ENCODE measurements at places on chromosomes 6 and 20.

DNA sequence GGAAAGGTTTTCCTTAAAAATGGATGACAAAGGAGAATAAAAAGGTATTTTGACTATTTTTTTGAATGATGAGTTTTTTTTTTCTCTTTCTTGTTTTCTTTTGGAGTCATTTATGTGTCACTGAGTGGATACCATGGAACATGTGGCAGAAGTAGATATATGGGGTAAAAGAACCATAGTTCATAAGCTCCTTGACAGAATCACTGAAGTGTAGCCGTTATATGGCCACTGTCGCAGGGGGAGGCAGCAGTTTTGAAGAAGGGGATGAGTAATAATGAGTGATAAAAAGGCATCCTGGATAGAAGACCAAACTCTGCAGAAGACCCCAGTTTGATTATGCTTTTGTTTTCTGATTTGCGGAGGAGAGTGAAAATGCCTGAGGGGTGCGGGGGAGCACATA, 15.5 kb downstream of the PTPN1 start:
- no peak for DNase-seq

- no peak for DNase-seq
Measured at GRCh38 chr6:28413681-28414080, 14.1 kb upstream of the ZSCAN12 start.

- DNase-seq = no peak
Measured at GRCh38 chr6:55833284-55833683, 42.1 kb downstream of the BMP5 start.

- no peak for DNase-seq
Measured at GRCh38 chr20:59599941-59600340, 4.4 kb upstream of the PHACTR3 start.

DNA sequence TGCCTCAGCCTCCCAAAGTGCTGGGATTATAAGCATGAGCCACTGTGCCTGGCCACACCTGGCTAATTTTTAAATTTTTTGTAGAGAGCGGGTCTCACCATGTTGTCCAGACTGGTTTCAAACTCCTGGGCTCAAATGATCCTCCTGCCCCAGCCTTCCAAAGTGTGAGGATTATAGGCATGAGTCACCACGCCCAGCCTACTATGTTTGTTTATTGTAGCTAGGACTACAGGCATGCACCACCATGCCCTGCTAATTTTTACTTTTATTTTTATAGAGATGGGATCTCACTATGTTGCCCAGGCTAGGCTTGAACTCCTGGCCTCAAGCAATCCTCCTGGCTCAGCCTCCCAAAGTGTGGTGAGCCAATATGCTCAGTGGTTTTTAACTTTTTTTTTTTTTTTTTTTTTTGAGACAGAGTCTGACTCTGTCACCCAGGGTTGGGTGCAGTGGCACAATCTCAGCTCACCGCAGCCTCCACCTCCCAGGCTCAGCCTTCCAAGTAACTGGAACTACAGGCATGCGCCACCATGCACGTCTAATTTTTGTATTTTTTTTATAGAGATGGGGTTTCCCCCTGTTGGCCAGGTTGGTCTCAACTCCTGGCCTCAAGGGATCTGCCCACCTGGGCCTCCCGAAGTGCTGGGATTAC, 12.0 kb upstream of the DDX43 start:
- DNase-seq = no peak

GRCh38 chr6:142045380-142046278, 87.1 kb upstream of the GJE1 start:
- no peak for DNase-seq

DNA sequence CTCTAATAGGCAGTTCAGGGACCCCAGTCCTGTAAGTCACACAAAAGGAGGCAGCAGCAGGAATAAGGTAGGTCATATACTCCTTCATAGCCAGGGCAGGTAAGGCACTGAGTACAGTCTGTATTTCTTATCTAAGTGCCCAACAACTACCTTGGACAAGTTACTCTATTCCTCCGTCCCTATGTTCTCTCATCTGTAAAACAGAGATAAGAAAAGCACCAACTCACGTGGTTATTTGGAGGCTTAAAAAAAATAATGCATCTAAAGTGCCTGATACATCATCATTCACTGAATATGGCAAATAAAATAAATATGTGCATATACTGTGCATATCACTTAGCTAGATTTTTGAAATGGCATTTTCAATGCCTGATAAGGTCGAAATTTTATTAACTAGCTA, 298.1 kb upstream of the CDYL start:
- no peak for DNase-seq

GRCh38 chr6:150076196-150076893, 7.4 kb upstream of the ULBP3 start:
- no peak for DNase-seq

GRCh38 chr6:100899202-100899601, 18.1 kb upstream of the ASCC3 start:
- DNase-seq = no peak

- DNase-seq = no peak
Measured at GRCh38 chr20:38905375-38905774, 20.8 kb upstream of the FAM83D start.

- DNase-seq = no peak
Measured at GRCh38 chr20:11982289-11982954, 64.7 kb downstream of the BTBD3 start.

DNA sequence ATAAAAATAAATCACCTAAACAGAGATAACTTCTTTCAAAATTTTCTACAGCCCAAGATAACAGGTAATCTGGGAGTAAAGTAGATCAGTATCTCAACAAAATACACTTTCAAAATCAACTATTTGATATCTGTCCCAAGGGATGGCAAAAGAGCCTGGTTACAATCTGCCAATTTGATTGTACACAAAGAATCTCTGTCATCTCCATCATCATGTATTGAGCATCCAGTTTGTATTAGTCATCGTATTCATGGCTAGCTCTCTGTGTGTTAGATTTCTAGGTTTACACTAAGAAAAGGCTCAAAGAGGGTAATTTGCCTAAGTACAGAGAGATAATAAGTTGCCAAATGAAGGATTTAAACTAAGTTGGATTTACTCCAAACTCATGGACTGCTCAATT, 329.0 kb upstream of the NRSN1 start:
- no peak for DNase-seq

GRCh38 chr20:32387252-32387651, 29.1 kb downstream of the ASXL1 start:
- peak; percentile 96 for DNase-seq

DNA sequence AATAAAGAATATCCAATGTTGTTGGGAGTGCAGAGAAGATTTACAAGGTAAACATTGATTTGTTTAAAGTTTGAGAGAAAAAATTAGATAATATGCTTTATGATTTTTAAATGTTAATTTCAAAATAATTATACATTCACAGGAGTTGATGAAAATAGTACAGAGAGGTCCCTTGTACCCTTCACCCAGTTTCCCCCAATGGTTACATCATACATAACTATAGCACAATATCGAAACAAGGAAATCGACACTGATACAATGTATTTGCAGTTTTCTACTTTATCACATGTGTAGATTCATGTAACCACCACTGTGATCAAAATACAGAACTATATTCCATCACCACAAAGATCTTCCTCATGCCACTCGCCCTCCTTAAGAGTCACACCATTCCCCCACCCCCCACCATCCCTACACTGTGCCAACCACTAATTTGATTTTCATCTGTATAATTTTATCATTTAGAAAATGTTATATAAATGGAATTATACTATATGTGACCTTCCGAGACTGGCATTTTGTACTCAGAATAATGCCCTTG, 11.7 kb upstream of the HLA-DRA start:
- DNase-seq = no peak

GRCh38 chr6:845101-845500, 152.2 kb upstream of the EXOC2 start:
- DNase-seq = no peak

DNA sequence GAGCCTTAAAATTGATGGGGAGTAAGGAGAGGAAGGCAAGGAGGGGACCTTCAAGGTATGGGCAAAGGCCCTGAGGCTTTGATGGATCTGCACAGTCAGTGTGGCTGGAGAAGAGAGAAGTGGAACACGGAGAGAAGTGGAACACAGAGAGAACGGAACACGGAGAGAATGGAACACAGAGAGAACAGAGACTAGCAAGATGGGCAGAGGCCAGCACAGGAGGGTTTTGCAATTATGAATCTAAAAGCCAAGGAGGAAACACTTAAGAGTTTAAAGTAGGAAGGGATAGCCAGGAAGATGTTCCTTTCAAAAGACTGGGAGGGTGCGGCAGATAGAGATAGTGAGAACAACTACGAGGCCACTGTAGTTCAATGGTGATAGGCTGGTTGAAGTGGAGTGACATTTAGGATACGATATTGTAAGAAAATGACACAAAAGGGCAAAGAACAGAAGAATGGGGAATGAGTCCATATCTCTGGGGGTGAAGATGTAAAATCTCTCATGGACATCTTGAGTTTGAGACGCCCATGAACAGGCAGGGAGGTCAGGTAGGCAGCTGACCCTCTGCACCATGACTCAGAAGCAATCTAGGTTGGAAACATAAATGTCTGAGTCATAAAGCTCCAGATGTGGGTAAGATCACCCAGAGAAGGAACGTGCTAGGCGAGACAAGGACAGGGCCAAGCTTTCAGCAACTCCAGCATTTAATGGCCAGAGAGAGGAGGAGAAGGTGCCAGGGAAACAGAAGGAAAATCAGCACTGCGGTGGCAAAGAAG, 25.4 kb downstream of the ZMYND8 start:
- DNase-seq = no peak

DNA sequence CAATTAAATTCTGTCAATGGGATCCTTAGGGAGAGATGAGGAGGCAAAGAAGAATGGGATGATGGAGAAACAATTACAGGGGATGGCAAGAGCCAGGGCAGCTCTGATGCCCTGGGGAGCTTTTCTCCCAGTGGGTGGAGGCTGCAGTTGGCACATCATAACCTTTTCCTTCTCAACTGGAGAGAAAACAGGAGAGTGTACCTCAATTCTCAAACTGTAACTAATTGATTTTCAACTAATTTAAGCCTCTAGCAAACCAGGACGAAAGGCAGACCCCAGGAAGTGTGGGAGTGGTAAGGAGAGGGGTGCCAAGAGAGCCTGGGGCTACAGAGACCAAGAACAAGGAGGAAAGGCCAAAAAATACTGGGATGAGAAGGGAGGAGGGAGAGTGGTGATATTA, 5.7 kb downstream of the BMP5 start:
- DNase-seq = no peak
